Tibial nerve (tissue), 4 donors: ENCODE measurements at places on chromosomes 16 and 17. TPM values are rescaled to one million over a fixed set of nuclear protein-coding genes. Genes with fewer than 3 reads are reported as not detected.

DNA sequence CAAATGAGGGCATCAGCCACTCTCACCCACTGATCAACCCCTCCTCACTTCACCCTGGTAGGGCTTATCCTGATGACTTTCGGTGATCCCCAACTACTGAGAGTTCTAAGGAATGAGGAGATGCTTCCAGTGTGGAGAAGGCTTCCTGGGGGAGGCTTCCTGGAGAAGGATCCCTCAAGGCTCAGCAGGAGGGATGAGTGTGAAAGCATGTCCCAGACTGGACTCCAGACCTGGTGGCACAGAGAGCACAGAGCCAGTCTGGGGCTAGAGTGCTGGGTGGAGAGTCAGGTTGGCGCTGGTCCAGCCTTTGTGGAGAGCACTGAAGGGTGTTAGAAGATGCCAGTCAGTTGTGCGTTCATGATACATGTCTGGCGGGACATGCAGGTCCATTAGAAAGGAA, 53.7 kb downstream of the PLD6 start:
- H3K4me3 ChIP-seq: no peak overlapping the region
- H3K27me3 ChIP-seq: no peaks in the 10 kb centered on the region

DNA sequence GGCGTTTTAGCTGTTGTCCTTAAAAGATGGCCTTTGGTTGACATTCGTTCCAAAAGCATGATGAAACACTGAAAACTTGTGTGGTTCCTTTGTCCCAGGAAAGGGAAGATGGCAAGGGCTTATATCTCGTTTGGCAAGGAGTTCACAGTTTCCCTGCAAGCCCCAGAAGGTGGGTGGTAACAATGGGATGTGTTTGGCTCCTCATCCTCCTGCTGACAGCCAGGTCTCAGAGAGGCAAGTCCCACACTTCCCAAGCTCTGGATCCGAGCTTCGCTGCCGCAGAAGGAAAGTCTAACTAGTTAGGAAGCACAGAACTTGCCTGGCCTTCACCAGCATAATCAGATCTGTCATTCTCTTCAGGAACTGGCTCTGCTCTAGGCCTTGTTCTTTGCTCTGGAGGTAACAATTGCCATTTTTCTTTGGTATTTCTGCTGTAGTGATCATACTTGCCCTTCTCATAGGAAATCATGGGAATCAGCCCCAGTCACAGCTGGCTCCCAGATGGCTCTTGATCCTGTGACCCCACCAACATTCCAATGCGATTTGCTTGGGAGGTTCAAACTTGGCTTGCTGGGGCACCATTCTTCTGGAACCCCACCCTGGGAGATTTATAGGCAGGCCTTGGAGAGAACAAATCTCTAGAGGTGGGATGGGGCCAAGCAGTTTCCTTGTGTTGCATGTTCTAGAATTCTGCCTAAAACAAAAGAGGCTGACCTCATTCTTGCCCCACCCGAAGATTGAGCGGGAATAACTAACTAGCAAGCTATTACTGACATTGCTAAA, 17.9 kb downstream of the KPNA2 start:
- H3K36me3 ChIP-seq: no peaks in the 10 kb centered on the region
- no peak for DNase-seq
- no peaks in the 10 kb centered on the region for H3K27me3 ChIP-seq
- no peak overlapping the region for H3K4me3 ChIP-seq
- no peaks in the 10 kb centered on the region for H3K4me1 ChIP-seq

ENGASE gene
- total RNA-seq: 29.9 TPM

- H3K36me3 ChIP-seq: no peaks in the 10 kb centered on the region
- no peak overlapping the region for H3K27ac ChIP-seq
- H3K4me1 ChIP-seq: no peaks in the 10 kb centered on the region
- no peaks in the 10 kb centered on the region for H3K27me3 ChIP-seq
- H3K4me3 ChIP-seq: no peak overlapping the region
These were observed 110.8 kb upstream of the DNAH9 start for GRCh38 chr17:11487469-11487868.

DNA sequence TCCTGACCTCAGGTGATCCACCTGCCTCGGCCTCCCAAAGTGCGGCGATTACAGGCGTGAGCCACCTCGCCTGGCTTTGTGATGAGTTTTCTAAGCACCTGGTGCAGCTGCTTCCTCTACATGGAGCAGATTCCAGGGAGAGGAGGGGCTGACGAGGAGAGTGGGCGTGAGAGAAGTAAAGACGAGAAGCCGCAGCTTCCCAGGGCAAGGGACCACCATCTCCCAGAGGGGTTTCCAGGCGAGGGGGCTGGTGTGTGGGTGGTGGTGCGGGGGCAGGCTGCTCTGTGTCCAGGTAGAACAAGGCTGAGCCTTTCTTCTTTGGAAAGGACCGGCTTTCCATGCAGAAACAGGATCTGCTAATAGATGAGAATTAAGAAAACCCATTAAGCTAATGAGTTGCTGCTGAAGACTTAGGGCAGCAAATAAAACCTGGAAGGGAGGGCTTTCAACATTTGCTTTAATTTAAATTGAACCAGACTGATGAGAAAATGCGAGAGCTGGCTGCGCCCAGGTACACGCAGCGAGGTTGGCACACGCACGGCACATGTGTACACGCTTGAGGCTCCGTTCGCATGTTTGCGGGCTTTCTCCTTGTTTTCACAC, 236.7 kb downstream of the RBFOX3 start:
- no peak for DNase-seq
- no peak overlapping the region for H3K27ac ChIP-seq
- no peaks in the 10 kb centered on the region for H3K27me3 ChIP-seq
- no peak overlapping the region for H3K4me3 ChIP-seq

APOBR gene
- total RNA-seq: 4.5 TPM

TLCD2 gene
- total RNA-seq: 11.1 TPM

DNA sequence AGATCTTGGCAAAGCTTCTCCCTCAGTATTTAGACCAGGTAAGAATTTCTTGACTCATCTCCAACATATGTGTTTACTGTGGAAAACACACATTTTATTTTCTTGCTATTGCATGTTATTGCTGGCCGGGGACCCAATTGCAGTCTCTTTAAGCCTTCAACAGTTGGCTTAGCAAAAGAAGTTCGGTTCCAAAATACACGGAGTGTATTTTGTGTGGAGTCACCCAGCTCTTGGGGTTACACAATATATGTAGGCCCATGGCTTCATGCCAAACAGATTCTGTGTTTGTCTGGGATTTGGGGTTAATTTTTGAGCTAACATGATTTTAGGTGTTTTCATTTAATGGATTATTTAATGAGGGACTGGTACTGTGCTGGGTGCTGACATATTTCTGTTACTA, 4.0 kb downstream of the ALDH3A2 start:
- no peaks in the 10 kb centered on the region for H3K27me3 ChIP-seq
- H3K27ac ChIP-seq: no peak overlapping the region
- H3K4me3 ChIP-seq: no peak overlapping the region
- no peaks in the 10 kb centered on the region for H3K36me3 ChIP-seq
- no peak for DNase-seq

- no peaks in the 10 kb centered on the region for H3K36me3 ChIP-seq
- H3K27ac ChIP-seq: no peak overlapping the region
- no peak for DNase-seq
- no peak overlapping the region for H3K4me3 ChIP-seq
These were observed 153.9 kb downstream of the KCNJ2 start for GRCh38 chr17:70323269-70323668.

KRT32 gene
- total RNA-seq: not detected

SMTNL2 gene
- 8.2 TPM for total RNA-seq

DNA sequence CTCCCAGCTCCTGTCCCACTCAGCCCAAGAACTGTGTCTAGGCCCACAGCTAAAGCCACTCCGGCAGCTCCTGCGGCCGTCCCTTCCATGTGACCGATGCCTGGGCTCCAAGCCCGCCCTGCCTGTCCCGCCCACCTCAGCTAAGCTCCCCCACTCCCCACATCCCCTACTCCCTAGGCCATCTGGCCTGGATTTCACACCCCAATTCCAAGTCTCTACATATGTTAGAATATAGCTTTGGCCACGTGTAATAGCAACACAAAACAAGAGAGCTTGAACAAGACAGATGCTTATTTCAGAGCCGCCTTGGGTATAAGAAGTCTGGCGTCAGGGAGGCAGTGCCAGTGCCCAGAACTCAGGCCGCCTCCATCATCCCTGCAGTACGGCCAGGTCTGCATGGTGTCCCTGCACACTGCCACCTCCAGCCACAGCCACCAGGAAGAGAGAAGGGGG, 30.0 kb upstream of the USP22 start:
- H3K27ac ChIP-seq: no peak overlapping the region
- no peaks in the 10 kb centered on the region for H3K4me1 ChIP-seq
- H3K36me3 ChIP-seq: no peaks in the 10 kb centered on the region
- no peak for DNase-seq

KRTAP3-1 gene
- not detected for total RNA-seq

LRRC46 gene
- total RNA-seq: not detected

- H3K27ac ChIP-seq: no peak overlapping the region
- no peak overlapping the region for H3K4me3 ChIP-seq
- no peaks in the 10 kb centered on the region for H3K27me3 ChIP-seq
- no peak for DNase-seq
- no peaks in the 10 kb centered on the region for H3K36me3 ChIP-seq
These were observed 87.0 kb downstream of the HELZ start for GRCh38 chr17:67157732-67158639.

GRCh38 chr16:64206862-64207261, 915.0 kb downstream of the CDH11 start:
- H3K27me3 ChIP-seq: no peaks in the 10 kb centered on the region
- no peaks in the 10 kb centered on the region for H3K36me3 ChIP-seq
- H3K4me3 ChIP-seq: no peak overlapping the region
- H3K4me1 ChIP-seq: no peaks in the 10 kb centered on the region

PRSS33 gene
- total RNA-seq: not detected

DNA sequence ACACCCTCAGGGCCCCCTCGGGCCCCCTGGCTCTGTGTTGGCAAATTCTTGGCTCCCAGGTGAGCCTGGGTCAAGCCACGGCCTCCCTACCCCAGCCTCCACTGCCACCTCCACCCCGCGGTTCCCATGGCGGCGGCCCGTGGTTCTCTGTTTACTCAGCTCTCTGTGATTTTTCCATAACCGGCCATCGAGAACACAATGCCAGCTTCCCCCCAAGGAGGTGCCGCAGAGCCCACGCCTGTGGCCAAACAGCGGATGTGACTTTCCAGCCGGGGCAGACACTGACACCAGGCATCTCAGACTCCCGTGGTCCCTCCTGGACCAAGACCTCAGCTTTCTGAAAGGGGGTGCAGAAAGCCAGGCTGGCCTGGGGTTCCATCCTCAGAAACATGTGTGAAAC, 21.6 kb upstream of the ATP2A3 start:
- peaks cover 8% of the 10 kb centered on the region for H3K27me3 ChIP-seq
- H3K4me1 ChIP-seq: no peaks in the 10 kb centered on the region
- no peak for DNase-seq
- no peaks in the 10 kb centered on the region for H3K36me3 ChIP-seq
- H3K4me3 ChIP-seq: no peak overlapping the region
- H3K27ac ChIP-seq: no peak overlapping the region

- no peak overlapping the region for H3K4me3 ChIP-seq
- no peaks in the 10 kb centered on the region for H3K27me3 ChIP-seq
- H3K36me3 ChIP-seq: no peaks in the 10 kb centered on the region
- no peak overlapping the region for H3K27ac ChIP-seq
These were observed 8.7 kb upstream of the ATP2A3 start for GRCh38 chr17:3972931-3973330.

DNA sequence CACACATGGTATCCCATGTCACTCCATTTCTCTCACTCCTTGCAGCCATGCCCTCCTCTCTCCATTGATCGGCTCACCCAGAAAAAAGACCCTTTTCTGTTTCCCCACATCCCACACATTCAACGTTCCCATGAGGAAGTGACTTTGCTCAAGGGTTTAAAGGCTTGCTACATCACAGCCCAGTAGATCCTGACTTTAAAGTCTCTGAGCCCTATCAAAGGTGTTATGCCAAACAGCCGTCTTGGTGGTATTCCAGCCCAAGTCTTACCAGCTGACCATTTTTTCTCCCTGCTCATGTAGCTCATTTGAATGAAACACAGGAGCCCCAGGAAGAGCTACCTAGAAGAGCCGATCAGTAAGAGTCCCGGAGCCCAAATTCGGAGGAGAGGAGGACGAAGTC, 7.4 kb upstream of the TXNDC11 start:
- H3K4me3 ChIP-seq: no peak overlapping the region
- no peaks in the 10 kb centered on the region for H3K27me3 ChIP-seq
- peaks cover 24% of the 10 kb centered on the region for H3K36me3 ChIP-seq

- H3K36me3 ChIP-seq: no peaks in the 10 kb centered on the region
- H3K27me3 ChIP-seq: no peaks in the 10 kb centered on the region
- no peak overlapping the region for H3K27ac ChIP-seq
- no peak overlapping the region for H3K4me3 ChIP-seq
These were observed 56.9 kb downstream of the NOS2 start for GRCh38 chr17:27743281-27743885.

DNA sequence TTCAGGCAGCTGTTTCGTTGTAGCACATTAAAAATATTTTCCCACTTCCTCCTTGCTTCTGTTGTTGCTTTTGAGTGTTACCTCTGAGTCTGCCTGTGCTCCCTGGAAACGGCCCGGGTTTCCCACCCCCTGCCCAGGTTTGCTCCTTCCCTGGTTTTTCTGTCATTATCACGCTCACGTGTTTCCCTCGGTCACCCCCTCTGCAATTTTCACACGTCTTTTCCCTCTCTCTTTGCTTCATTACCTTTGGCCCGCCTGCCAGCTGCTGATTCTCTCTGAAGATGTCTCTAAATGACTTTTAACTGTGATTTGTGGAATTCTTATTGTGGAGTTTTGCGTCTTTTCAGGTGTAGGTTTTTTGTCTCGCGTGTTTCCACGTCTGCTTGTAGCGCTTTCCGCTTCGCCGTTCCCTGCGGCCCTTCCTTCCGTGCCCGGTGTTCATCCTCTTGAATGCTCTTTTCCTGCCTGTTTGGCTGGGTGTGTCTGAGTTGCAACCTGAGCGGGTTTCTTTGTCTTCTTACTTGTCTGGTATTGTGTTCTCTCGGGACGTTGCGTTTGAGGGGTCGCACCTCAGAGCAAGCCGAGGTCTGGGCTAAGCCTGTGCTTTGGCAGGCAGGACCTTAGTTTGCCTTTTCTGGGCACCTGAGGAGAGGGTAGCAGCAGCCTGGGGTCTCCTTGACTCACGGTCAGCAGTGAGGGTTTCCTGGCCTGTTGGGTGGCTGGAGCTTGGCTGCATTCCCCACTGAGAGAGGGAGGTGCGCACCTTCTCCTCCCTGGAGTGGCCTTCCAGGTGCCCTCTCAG, 96.3 kb upstream of the ZNF750 start:
- H3K4me3 ChIP-seq: no peak overlapping the region
- no peaks in the 10 kb centered on the region for H3K27me3 ChIP-seq
- no peaks in the 10 kb centered on the region for H3K36me3 ChIP-seq
- DNase-seq: no peak

DNA sequence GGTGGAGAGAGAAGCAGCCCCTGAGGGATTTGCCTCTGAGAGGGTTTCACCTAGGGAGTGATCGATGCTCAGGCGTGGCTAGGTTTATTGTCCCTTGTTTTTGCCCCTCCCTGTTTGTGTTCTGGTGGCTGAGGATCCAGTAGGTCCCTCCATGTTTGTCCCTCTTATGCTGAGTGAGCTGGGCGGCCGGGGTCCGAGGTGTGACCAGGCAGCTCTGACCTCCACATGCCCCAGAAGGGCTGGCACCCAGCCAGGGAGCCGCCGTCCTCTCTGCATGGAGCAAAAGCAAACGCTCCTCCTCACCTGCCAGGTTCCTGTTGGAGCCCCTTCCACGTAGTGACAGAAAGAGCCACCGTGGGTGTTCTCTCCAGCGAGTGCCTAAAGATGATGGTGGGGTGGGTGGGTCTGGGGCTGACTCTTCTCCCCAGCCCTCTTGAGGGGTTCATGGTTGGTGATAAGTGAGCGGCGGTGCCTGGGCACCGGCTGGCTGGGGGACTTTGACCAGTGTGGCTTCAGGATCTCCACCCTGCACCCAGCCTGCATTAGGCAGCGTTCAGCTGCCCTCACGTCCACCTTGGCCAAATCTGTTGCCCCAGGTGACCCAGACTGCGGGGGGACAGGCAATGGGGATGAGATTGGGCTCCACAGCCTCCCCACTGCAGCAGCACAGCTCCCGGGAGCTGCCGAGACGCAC, 14.1 kb upstream of the NUDT16L1 start:
- peaks cover 1% of the 10 kb centered on the region for H3K36me3 ChIP-seq
- H3K27ac ChIP-seq: peak overlapping the region; percentile 81
- no peak overlapping the region for H3K4me3 ChIP-seq
- H3K27me3 ChIP-seq: no peaks in the 10 kb centered on the region
